Hematopoietic multipotent progenitor cell treated with erythropoietin and hydrocortisone succinate and interleukin-3 and kit ligand, for 6 days (in vitro differentiated cells): ENCODE measurements at places on chromosomes 6 and 20.
A peak's percentile ranks its signal among the peaks of the same experiment; 100 is the strongest.

GRCh38 chr6:2792330-2793110, 27.3 kb downstream of the WRNIP1 start:
- DNase-seq = no peak

DNA sequence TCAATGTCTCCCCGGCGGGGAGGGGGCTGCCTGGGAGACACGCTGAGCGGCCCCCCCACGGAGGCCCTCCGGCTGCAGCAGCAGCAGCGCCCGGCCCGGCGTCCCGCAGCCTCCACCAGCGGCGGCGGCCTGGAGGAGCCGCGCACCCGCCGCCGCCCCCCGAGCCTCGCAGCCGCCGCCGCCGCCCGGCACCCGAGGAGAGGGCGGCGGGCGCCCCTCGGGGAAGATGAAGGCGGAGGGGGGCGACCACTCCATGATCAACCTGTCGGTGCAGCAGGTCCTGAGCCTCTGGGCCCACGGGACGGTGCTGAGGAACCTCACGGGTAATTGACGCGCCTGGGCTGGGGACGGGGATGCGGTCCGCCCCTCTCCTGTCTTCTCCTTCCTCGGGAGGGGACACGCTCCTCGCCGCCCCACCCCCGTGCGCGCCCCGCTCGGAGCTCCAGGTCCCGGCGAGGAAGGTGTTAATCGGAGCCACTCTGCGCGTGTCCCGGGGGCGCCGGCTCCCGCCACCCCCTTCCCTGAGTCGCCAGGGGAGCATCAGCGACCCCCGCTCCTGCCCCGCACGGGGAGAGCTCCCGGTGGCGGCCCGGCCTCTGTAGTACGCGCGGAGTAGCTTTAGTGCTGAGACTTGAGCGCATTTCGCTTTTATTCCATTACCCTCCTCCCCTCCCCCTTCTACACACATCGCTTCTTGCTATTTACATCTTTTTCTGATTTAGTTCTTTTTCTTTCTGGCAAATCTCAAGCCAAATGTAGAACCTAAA, 686 bp downstream of the TMEM170B start:
- peak; percentile 61 for DNase-seq

GRCh38 chr6:43077333-43077809, 1.3 kb downstream of the PTK7 start:
- DNase-seq = no peak

GRCh38 chr6:21522797-21523456, 70.6 kb upstream of the SOX4 start:
- DNase-seq = no peak

GRCh38 chr6:160919723-160920440, 71.7 kb upstream of the MAP3K4 start:
- peak; percentile 18 for DNase-seq

DNA sequence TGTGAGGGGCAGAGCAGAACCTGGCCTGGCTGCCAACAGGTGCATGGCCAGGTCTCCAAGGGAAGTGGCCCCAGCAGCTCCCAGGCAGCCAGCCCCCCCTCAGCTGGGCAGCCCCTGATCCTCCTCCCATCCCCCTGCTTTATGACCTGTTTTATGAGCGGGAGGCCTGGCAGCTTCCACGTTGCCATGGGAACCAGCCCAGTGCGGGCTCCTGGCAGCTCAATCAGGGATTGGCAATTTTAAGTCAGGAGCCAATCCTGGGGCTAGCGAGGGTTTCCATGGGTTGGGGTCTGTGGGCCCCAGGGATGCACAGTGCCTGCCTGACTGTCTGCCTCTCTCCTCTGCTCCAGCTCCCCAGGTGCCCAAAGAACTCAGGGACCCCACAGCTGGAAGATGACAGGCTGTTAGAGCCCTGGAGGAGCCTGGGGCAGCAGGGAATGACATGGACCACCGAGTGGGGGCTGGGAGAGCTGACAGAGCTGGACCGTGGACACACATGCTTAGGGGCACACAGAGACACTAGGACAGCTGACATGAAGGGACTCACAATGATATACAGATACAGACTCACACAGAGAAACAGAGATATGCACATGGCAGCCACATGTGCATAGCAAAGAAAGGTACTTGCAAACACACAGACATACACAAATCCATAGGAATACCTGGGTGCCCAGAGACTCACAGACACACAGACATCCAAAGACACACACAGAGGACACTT, 56.5 kb upstream of the SIRPA start:
- no peak for DNase-seq

DNA sequence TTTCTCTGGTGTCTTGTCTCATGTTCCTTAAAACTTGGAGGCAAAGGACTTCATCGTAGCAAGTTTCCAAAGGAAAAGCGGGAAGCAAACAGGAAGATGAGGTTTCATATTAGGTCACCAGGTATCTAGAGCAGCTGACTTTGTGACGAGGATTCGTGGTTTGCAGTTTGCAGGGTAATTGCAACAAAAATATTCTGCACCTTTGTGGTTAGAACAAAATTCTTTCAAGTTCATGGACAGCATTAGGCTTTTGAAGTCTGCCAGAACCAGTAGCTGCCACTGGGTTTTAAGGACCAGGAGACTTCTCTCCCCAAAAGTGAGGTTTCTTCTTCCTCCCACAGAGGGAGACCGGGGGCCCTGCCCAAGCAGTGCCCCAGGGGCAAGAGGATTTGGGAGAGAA, 63.4 kb downstream of the RPP40 start:
- DNase-seq = no peak

GRCh38 chr6:79512014-79512413, 25.2 kb downstream of the LCA5 start:
- no peak for DNase-seq

- peak; percentile 89 for DNase-seq
Measured at GRCh38 chr6:73452107-73452461, at the start of gene CGAS. Gene CGAS (minus strand): TSS chr6:73452297. CDS start chr6:73452181, 116 bp downstream.

DNA sequence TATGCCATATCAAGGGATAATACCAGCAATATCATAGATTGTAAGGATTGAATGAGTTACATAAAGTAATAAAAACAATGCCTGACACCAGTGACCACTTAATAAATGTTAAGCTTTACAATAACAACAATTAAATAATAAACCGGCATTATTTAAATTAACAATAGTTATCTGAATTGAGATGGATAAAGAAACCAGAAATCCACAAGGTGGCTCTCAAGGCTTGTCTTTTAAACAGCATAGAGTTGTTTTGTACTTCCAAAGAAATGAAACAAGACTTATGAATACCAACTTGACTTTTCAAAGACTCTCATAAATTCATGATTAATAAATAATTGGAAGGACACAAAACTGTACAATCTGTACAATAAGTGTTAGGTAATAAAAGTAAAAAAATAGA, 203.1 kb downstream of the ASCC3 start:
- DNase-seq = peak; percentile 41

DNA sequence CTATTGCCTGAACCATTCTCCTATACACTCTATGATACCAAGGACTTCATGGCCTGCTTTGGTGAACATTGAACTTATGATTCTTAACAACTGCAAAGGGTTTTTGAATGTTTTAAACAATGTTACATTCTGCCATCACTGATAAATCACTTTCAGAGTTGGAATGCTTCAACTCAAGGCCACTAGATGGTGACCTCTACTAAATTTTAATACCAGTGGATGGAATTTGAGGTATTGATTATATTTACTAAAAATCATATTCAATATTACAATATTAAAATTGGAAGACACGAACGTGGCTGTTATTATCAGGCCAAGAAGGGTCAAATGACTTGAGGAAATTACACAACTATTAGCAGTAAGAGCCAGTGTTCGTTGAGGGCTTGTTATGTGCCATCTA, 18.6 kb downstream of the MYCT1 start:
- DNase-seq = no peak

- no peak for DNase-seq
Measured at GRCh38 chr6:24933266-24933665, 2.5 kb downstream of the RIPOR2 start.

DNA sequence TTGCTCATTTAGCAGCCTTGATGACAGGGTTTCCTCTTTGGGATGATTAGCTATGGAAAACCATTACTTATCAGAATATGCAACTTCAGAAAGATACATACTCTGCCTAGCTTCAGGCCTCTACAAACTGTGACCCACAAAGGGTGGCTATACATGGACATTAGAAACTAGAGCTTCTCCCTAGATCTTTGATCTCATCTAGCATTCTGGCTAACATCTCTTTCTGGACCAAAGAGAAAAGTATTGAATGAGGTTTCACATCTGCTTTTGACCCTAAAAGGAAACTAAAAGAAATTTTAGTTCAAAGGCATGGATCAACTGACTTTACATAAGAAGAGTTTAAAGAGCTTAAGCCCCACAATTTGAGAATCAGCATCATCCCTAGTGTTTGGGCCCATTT, 12.4 kb upstream of the HMGN3 start:
- no peak for DNase-seq

GRCh38 chr6:166996406-166996805, 2.8 kb upstream of the CEP43 start:
- peak; percentile 23 for DNase-seq

- peak; percentile 77 for DNase-seq
Measured at GRCh38 chr20:35742741-35743523, 872 bp upstream of the RBM39 start.

DNA sequence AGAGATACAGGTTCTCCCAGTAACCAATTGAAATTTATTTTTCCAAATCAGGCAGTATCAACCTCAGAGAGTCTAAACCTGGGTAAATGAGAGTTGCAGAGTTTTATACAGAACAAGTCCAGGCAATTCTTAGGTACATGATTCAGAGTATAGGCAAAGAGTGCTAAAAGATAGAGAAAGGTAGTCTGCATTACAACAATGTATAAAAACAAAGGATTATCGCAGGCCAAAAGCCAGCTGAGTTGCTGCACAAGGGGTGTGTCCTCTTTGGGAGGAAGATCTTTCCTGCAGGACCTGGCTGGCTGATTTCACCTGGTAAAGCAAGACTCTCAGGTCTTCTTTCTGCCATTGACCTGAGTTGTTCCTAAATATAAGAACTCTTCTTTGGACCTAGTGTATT, 48.9 kb upstream of the ECHDC1 start:
- DNase-seq = no peak

GRCh38 chr6:148365041-148365440, 22.4 kb downstream of the SASH1 start:
- no peak for DNase-seq

GRCh38 chr6:41122373-41122772, 31.8 kb downstream of the TREML1 start:
- no peak for DNase-seq

DNA sequence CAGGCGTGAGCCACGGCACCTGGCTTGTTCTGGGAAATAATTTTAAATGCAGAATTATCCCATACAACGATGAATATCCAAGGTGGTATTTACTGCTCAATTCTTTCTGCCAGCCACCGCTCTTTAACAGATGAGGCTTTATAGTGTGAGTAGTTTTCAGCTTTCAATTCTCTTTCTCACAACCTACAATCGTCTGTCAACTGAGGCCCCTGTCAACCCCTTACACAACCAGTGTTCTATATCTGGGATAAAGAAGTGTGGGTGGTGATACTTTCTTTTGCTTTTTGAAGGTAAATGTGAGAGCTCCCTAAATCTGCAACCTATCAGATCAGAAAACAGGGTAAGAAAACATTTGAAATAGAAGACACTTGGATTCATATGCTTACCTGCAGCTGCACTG, 22.5 kb downstream of the STAU1 start:
- no peak for DNase-seq

GRCh38 chr20:44026647-44027342, 112.1 kb downstream of the TOX2 start:
- DNase-seq = no peak

DNA sequence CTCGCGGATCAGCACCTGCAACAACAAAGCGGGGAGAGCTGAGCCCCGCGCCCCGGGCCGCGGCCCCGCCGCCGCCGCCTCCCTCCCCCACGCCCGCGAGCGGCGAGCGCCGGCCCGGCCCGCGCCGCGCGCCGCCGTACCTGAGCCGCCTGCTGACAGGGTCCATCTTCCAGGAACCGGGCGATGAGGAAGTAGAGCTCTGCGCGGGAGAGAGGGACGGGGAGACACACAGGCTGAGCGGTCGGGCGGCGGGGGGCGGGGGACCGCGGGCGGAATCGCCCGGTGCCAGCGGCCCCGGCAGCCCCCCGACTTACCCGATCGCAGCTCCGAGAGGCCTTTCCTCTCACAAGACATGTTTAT, 359 bp downstream of the PHIP start:
- DNase-seq = peak; percentile 65

DNA sequence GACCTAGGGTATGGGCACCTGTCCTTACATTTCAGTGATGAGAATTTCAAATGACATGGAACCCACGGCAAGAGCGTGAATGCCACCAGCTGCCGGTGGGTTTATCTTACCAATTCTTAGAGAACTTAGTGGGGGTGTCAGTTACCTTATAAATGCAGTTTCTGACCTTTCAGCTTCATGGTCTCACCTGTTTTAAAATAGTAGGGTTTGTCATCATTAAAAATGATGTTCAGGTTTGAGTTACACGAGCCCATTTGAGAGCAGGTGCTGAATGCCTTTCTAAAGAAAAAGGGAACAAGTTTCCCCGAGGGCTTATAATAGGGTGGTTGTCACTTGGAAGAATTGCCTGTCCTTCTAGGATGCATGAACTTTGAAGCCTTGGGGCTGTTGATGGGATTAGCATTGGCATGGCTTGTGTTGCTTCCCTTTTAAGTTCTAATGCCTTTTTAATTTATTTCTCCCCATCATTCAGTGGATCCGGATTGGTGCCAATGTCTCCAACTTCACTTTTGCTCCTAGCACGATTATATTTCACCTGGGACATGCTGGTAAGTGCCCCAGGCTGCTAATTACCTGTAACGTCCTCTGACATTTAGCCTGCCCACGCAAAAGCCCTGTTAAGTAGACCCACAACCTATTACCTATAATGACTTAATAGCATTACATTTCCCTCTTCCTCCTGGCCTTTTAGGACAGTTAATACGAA, 27.9 kb downstream of the GHRH start:
- no peak for DNase-seq
